Hematopoietic multipotent progenitor cell treated with erythropoietin and hydrocortisone succinate and interleukin-3 and kit ligand, for 15 days (in vitro differentiated cells): ENCODE measurements at places on chromosomes 11 and 22.
A peak's percentile ranks its signal among the peaks of the same experiment; 100 is the strongest.

- peak; percentile 64 for DNase-seq
These were observed 511 bp downstream of the PKDREJ start for GRCh38 chr22:46262449-46263215.

- no peak for DNase-seq
These were observed 640.8 kb downstream of the FAM181B start for GRCh38 chr11:82092904-82093303.

DNA sequence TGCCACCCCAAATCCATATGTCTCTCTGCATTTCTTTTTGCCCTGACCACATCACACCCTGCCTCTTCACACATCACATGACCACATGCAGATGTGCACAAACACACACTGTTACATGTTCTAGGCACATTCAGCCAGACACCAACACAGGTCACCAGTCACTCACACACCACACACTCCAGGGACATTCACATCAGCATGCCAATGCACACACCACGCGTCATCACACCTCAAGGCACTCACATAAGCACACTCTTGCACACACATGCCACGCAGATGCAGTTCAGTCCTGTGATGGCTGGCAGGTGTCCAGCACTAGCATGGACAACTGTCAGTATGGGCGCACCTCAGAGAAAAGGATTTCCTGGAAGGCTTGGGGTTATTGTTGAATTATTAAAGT is 77.0 kb upstream of the MYOD1 start:
- DNase-seq, result no peak

DNA sequence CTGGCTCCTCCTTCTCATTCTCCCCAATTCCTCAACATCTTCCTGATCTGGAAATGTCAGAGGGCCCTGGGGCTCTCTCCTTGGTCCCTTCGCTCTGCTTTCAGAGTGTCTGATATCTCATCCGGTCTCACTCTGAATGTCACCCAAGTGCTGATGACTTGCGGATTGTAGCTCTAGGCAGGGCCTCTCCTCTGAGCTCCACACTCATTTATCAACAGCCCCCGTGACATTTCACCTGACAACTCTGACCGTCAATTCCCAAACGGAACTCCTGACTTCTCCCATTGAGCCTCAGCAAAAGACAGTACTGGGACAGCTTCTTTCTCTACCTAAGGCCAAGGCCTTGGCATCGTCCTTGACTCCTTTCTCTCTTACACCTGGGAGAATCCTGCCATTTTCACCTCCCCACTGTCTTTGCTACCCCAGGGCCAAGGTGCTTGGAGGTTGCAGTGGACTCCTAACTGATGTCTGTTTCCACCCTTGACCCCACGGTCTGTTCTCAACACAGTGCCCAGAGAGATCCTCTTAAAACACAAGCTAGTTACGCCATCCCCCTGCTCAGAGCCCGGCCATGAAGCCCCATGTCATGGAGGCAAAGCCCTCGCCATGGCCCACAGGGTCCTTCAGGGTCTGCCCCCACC is 57.5 kb upstream of the THY1 start:
- DNase-seq, result no peak

DNA sequence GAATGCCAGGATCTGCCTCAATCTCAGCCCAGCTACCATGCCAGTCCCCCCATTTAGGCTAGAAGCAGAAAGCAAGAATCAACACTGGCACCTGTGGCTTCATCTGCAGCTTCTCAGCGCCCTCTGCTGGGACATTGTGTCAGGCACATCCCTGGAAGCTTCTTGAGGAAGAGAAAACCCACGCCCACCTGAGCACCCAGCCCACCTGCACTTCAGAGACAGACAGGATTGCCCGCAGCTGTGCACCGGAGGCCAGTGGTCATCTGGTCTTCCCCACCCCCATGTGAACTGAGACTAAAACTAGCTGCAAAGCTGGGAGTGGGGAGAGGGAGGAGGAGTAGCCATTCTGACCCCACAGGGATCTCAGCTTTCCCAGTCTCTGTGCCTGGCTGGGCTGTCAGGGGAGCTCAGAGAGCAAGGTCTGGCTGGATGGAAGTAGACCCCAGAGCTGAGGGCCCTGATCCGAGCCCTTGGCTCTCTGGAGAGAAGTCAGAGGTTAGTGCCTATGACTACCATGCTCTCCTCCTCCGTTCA is 66.8 kb downstream of the FEZ1 start:
- DNase-seq, result peak; percentile 7

DNA sequence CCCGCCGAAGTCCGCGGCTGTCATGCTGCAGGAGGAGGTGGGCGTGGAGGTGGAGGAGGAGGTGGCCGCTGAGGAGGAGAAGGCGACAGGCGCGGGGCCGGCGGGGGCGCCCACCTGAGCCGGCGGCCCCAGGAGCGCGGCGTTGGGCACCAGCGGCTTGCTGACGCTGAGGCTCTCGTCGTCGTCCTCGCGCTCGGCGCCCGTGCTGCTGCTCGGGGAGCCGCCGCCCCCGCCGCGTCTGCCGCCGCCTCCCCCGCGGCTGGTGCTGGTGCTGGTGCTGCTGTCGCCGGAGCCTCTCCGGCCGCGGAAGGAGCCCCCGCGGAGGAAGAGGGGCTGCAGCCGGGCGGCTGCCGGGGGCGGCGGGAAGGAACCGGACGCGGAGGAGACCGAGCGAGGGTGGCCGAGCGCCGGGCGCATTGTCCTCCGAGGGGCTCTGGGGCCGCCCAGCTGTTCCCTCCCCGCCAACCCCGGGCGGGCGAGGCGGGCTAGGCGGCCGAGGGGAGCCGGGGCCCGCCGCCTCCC is 388 bp downstream of the TMEM121B start:
- no peak for DNase-seq

- DNase-seq, result no peak
These were observed 76.8 kb upstream of the CREB3L1 start for GRCh38 chr11:46200537-46201281.
